Activated effector memory CD4-positive, alpha-beta T cell treated with Interleukin-2 at 50 U/mL for 16 hours (primary cell): ENCODE measurements at places on chromosomes 12 and 14.

DNA sequence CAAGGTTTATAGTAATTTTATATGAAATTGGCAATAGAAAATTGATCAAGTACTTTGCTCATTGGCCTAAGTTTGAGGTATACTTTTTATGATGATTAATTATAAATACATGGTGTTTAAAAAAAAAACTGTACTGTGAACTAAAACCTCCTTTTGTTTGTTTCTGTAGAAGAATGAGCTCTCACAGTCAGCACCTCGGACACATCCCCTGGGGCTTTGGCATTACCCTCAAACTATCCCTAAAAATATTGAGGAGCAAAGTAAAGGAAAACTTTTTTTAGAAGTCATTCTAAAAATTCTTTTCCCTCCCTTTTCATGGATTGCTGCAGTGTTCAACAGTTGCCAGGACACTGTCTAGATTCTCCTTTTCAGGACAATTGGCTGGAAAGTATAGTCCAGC, 183.6 kb downstream of the FBXL14 start:
- no peak for DNase-seq

DNA sequence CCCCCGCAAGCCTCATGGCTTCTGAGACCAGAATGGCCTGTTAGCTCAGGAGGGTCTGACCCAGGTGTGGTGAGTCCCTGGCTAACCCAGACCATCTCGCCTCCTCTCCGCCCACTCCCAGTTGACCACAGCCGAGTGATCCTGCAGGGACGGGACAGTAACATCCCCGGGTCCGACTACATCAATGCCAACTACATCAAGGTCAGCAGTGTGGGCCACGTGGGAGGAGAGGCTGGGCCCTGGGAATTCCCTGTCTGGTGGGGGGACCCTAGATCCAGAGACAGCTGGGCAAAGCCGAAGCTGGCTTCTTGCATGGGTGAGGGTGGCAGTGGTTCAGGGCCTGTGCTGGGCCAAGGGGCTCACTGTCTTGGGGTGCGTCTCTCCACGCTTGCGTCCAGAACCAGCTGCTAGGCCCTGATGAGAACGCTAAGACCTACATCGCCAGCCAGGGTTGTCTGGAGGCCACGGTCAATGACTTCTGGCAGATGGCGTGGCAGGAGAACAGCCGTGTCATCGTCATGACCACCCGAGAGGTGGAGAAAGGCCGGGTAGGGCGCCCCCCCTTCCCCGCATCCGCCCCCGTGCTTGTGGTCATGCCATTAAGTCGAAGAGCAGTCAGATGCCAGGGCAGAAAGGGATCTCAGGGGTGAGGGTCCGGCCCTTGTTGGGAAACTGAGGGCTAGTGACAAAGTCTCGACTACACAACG, 5.0 kb downstream of the PTPN6 start:
- no peak for DNase-seq

DNA sequence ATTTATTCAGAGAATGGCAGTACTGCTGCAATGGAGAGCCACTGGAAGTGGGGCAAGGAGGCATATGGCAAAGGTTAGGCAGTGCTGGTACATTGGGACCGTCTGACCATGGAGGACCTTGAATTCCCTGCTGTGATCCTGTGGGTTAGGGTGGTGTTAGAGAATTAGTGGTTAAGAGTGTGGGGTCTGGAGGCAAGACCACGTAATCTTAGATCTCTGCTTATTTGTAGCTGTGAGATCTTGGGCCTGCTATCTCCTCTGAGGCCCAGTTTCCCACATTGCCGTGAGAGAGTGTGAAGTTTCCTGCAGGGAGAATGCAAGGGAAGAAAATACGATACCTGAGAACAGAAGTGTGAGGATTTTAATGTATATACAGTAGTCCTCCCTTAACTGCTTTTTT, 147.7 kb downstream of the ERC1 start:
- DNase-seq, result no peak

DNA sequence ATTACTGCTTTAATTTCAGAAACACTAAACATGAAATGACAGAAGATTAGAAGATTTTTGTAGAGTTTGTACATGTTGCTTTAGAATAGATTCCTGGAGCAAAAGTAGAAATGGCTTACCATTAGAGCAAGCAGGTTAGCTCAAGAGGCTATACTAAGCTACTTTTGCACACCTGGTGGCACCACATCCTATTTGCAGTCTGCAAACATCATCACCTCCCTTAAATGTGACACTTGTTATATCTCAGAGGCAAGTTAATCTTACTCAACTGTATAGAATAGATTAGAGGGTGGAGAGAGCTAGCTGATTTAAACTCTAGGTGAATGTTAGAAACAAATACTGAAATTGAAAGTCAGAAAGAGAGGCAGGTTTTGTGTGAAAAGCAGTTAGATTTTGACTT, 30.7 kb upstream of the OR4E1 start:
- no peak for DNase-seq

DNA sequence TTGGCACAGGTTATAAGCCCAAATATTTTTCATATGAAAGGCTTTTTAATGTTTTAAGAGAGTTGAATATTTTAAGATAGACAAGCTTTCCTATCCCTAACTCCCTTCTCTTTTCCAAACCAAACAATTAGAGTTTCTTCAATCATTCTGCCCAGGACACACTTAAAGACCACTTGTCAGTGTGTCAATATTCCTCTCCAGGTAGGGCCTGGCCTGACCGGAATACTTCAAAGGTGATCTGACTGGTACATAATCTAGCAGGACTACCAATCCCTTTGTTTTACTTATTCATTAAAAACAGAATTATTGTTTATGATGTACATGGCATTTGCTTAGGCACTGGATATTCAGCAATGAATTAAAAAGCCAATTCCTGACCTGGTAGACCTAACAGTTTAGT, 24.2 kb upstream of the SNRPF start:
- DNase-seq, result no peak

DNA sequence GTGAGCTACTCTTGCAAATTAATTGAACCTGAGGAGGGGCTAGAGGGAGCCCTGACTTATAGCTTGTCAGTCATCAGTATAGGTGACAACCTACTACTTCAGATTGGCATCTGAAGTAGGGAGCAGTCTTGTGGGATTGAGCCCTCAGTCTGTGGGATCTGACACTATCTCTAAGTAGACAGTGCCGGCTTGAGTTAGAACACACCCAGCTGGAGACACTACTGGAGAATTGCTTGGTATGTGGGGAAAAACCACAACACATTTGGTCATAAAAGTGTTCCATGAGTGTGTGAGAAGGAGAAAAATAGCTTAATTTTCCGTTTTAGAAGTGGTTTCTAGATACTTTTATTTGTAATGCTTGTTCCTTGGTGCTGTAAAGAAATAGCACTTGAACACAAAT, 30.5 kb upstream of the DDHD1 start:
- no peak for DNase-seq

- no peak for DNase-seq
Observed at GRCh38 chr14:77752799-77753516, 8.0 kb downstream of the SNW1 start.
